ENCODE measurements at places on chromosomes 7 and 10.

- DNase-seq: no peak
These were observed 17.1 kb downstream of the UNCX start for GRCh38 chr7:1249731-1250130.

- no peak for DNase-seq
These were observed 228.1 kb downstream of the ACTR3B start for GRCh38 chr7:152987656-152988055.

DNA sequence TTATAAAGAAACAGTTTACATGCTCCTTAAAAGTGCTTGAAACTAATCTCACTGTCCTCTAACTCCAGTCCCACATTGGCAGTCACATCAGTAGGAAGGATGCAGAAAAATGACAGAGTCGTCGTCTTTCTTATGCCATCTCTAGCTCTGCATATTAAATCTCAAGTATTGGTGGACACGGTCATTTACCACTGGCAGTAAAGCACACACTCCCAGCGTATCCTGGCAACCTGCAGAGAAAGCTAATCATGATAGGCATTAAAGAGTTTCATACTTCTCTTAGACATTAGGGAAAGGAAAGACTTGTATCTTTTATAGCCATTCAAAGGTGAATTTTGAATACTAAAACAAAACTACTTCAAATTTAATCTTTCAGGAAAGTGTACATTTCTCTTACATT is 202.0 kb upstream of the COBL start:
- DNase-seq: no peak

DNA sequence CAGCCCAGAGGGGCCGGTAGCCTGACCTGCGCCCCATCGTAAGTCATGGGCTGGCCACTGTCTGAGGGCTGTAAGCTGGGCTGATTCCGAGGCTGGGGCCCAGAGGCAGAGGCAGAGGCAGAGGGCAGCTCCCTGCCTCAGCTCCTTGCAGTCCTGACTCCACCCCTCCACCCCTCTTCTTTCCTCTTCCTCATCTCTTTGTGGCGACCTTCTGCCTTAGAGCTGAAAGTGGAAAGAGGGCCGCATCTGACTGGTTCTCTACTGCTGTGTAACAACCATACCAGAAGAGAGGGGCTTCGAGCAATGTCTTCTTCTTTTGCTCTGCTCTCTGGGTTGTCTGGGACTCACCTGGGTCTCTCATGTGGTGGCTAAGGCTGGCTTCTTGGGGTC is 179.1 kb downstream of the RPS24 start:
- DNase-seq: no peak

- no peak for DNase-seq
These were observed 266.4 kb upstream of the LRGUK start for GRCh38 chr7:133860628-133861335.

DNA sequence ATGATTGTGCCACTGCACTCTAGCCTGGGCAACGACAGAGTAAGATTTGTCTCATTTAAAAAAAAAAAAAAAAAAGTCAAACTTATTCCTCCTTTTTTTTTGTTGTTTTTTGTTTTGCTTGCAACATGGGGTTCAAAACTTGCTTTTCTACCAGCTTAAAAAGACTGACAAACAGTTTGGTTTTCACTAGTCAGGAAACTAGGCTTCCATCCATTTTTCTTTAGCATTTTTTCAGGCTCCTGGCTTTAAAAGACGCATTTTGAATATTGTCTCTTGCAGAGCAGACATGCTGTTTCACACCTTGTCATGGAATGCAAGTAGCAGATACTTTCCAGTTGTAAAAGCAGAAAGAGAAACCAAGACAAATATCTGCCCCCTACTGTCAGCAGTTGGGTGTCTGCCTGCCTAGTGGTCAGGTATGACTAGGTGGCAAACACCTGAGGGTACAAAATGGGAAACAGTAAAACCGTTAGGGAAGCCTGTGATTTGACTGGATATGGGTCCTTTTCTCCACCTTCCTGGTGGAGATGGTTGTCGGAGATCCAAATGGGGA is 139.9 kb downstream of the CCDC71L start:
- no peak for DNase-seq

GRCh38 chr7:30859940-30860496 is 51.6 kb upstream of the AQP1 start:
- no peak for DNase-seq

DNA sequence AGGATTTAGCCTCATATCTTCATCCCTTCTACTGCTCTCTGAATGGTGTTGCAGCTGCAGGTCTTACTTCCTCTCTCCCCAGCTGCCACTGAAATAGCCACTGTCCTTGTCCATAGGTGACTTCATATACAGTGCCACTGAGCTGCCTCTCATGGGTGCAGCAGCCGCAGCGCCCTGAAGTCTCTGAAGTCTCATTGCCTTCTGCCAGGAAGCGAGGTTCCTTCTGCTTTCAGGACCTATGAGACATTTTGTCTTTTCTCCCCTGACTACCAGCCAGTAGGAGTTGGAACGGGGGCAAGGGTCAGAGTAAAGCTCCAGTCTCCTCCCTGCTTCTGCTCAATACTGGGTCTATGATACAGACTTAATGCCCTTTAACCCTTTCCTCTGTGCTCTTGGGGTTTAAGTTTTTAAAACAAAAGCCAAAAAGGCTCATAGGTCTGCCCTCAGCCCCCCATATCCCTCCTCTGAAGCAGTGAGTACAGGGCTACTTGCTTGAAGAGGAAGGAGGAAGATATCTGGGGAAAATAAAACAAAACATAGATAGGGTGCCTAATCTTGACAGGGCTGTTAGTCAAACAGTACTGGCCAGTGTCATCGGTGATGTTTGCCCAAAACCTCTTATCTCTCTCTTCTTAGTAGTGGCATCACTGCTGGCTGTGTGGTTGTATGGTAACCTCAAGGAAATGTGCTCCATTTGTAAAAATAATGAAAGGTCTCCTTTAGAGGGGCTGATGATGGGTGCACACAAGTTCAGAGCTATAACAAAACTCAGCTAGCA is 7.1 kb downstream of the PLCE1 start:
- no peak for DNase-seq

DNA sequence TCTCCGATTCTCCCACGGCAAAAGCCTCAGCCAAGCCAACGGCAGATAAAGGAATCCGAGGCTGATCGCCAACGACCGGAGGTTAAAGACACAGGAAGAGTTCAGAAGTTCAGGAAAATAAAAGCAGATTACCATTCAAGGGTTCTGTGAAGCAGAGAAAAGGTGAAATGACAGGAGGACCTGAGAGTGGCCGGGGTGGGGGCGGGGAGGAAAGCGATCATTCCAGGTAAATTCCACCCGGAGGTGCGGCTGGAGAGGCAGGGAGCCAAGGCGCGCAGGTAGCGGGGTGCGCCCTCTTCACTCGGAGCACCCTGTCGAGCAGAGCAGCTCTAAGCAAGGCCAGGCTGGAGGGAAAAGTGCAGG is 35.3 kb upstream of the SEPHS1 start:
- no peak for DNase-seq

- no peak for DNase-seq
These were observed 12.7 kb downstream of the ACADSB start for GRCh38 chr10:123021517-123021916.

DNA sequence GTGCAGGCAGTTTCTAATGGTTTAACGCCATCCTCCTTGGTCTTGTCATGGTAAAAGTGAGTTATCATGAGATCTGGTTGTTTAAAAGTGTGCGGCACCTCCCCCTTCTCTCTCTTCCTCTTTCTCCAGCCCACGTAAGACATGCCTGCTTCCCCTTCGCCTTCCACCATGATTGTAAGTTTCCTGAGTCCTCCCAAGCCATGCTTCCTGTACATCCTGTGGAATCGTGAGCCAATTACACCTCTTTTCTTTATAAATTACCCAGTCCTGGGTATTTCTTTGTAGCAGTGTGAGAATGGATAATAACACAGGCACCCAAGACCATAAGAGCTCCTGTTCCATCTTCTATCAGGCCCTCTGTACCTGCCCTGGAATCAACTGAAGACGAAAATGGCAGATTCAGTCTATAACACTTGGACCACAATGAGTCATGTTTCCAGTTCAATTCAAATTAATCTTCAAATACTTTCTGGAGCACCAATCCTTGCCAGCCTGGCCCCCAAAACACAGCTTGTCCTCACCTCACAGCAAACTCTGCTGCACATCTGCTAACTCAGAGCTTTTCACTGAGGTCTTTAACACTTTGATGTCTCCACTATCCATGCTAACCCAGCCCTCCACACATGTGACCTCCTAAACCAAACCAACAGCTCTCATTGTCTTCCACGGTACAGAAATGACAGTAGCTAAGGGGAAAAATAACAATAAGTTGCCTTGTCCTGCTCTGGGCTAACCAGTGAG is 73.2 kb downstream of the SFMBT2 start:
- peak; percentile 35 for DNase-seq

GRCh38 chr10:91103384-91104192 is 116.9 kb upstream of the PCGF5 start:
- no peak for DNase-seq

GRCh38 chr10:49830016-49830415 is 67.9 kb upstream of the OGDHL start:
- no peak for DNase-seq

DNA sequence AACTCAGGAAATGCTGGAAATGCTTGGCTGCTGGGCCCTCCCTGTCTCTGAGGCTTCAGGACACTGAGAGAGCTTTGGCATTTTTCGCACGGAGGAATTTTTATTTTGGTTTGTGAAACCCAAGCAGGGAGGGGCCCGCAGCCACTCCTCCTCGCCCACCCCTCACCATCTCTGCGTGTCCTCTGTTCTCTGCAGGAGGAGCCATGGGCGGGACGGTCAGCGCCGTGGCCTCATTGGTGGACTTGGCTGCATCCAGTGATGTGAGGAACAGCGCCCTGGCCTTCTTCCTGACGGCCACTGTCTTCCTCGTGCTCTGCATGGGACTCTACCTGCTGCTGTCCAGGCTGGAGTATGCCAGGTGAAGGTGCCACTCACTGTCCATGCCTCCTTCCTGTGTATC is 36.8 kb downstream of the SLC29A3 start:
- no peak for DNase-seq

DNA sequence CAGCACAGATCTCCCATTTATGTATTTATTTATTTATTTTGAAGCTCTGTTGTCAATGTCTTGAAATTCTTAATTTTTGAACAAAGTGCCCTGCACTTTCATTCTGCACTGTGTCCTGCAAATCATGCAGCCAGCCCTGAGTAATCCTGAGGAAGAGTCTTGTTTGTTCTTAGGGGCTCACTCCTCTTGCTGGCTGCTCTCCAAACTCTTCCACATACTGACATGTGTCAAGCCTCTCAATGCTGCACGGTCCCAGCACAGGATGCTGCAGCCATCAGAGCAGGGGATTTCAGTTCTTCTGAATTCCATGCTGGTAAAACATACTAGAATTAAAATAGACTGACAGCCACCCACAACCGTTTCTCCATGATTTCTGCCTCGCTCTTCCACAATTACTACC is 207.2 kb downstream of the PARD3 start:
- DNase-seq: no peak

GRCh38 chr7:33157311-33157710 is 27.9 kb downstream of the BBS9 start:
- DNase-seq: no peak
